ENCODE measurements at places on chromosomes 1 and 21.

GRCh38 chr1:6947952-6948351 is 162.7 kb downstream of the CAMTA1 start:
- no peak for DNase-seq

GRCh38 chr1:30290581-30290980 is 432.8 kb downstream of the MATN1 start:
- no peak for DNase-seq

DNA sequence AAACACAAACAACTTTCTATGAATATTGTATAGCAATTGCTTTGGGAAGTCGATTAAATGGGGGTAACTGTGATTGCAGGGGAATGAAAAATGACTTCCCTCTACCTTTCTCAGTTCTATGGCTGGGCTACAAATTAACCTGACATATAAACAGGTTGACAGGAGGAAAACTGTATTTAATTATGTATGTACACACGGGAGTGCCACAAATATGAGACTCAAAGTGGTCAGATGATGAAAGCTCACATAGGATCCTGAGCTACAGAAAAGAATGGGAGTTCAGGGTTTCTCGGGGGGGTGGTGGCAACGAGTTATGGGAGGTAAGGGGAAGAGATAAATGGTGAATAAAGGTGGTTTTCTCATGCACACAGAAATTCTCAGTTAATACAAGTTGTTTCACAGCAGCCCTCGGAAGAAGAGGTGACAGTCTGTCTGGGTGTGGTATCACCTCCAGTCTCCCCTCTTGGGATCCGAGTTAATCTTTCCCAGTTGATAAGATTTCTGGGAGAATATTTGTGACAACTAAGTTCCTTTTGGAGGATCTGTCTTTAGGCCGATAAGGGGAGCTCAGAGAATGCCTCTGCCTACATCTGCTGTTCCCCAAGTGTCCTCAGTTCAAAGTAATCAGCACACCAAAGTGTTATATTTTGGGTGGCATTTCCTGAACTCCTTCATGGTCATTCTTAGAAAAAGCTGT is 26.3 kb downstream of the GADD45A start:
- no peak for DNase-seq

GRCh38 chr1:209993061-209993830 is 55.2 kb downstream of the SYT14 start:
- DNase-seq, result no peak

DNA sequence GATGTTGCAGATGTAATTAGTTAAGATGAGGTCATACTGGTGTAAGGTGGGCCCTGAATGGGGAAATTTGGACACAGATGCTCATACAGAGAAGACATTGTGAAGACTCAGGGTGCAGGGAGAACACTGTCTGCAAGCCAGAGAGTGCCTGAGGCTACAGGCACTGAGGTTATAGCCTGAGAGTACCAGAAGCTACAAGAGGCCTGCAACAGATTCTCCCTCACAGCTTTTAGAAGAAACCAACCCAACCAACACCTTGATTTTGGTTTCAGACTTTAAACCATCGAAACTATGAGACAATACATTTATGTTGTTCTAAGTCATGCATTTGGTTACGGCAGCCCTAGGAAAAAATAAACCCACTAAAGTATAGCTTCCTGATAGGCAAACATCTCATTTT is 321.7 kb upstream of the USP25 start:
- DNase-seq, result no peak

- peak; percentile 31 for DNase-seq
These were observed 53.7 kb upstream of the HMCN1 start for GRCh38 chr1:185680453-185680852.

GRCh38 chr1:178606839-178607238 is 93.9 kb downstream of the TEX35 start:
- DNase-seq, result no peak

DNA sequence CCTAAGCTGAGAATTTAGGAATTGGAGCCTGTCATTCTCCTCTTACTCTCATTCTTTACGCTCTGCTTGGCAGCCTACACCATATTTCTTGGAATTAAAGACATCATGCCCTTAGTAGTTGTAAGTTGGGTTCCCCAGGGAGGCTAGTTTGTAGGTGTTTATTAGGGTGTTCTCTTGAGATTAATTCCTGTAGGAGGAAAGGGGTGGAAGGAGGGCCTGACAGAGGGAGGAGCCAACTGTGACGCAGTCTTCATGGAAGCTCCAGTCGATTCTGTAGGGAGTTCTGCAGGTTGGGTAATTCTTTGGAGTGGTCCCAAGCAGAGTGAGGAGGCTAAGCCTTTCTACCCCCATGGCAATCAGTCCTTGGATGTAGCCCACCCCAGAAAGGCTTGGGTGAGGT is 111.4 kb downstream of the HHAT start:
- no peak for DNase-seq

GRCh38 chr1:177802304-177802703 is 167.6 kb downstream of the SEC16B start:
- no peak for DNase-seq

DNA sequence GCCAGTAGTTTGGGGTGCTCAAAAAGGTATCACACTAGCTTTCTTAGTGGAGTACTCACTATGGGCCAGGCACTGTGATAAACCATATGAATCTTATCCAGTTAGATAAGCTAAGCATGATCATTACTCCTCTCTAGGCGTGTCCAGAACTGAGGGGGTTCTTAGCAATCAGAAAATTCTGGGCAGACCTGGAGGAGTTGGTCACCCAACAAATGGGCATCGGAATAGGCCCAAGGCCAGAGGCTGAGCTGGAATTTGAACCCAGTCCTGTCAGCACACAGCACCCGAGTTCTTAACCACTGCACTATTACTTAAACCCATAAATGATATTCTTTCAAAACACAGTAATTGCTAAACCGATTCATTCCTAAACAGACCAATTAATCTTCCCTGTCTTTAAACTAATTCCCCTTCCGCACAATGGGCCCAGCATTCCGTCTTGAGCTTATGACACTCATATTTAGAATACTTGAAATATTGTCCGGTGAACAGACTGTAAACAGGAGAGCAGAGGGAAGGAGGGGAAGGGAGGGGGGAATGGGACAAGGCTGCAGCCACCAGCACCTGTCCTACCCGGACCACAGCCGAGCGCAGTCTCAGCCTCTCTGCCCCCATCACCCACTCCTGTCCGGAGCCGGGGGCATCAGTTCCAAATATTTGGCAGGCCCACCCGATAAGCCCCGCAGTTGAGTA is 113.0 kb upstream of the GADD45A start:
- DNase-seq, result no peak

DNA sequence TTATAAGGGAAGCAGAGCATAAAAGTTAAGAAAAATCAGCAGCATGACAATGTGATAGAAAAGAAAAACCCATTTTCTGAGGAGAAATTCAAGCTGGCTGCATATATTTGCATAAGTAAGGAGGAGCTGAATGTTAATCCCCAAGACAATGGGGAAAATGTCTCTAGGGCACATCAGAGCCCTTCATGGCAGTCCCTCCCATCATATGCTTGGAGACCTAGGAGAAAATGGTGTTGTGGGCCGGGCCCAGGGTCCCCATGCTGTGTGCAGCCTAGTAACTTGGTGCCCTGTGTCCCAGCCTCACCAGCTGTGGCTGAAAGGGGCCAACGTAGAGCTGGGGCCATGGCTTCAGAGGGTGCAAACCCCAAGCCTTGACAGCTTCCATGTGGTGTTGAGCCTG is 100.6 kb upstream of the PLPPR4 start:
- DNase-seq, result no peak

- no peak for DNase-seq
These were observed 33.4 kb downstream of the RGS7 start for GRCh38 chr1:241323514-241324195.

DNA sequence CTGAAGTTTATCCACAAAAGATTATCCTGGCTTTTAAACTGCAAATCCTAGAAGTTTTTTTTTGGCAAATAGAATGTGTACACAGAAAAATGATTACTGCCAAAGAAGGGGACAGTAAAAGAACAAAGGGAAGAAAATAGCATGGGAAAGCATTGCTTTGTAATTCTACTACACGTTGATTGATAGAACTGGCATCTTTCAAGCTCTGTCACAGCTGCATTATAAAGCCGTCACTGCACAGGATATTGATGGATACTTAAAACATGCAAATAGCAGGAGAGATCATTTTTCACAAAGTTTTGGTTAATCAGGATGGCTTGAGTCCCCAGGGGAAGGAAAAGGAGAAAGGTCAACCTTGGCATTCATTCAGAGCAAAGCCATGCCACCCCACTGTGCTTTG is 183.7 kb upstream of the RRP15 start:
- DNase-seq, result no peak

Measured in AML-193 (cell line).